Activated CD8-positive, alpha-beta memory T cell treated with anti-CD3 and anti-CD28 coated beads for 1 hour (primary cell): ENCODE measurements at places on chromosomes 7 and 10.

- DNase-seq, result no peak
Measured at GRCh38 chr7:8082762-8083161, 114.2 kb downstream of the GLCCI1 start.

- no peak for DNase-seq
Measured at GRCh38 chr7:105493923-105494315, 28.2 kb downstream of the PUS7 start.

DNA sequence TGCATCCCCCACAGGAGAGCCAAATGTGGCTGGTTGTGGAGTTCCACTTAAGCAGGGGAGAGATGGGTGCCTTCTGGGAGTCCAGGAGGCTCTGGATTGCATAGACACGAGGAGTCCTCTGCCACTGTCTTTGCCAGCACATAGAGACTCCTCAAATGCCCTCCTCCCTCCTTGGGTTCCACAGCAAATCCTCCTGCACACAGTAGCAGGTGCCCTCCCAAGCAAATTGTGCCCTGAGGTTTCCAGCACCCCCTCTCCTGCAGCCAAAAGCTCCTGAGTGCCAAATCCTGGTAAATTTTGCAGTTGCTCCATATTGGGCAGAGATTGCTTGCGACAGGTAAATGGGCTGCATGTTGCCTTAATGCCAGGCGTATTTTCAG, 5.8 kb downstream of the EVX1 start:
- DNase-seq, result no peak

DNA sequence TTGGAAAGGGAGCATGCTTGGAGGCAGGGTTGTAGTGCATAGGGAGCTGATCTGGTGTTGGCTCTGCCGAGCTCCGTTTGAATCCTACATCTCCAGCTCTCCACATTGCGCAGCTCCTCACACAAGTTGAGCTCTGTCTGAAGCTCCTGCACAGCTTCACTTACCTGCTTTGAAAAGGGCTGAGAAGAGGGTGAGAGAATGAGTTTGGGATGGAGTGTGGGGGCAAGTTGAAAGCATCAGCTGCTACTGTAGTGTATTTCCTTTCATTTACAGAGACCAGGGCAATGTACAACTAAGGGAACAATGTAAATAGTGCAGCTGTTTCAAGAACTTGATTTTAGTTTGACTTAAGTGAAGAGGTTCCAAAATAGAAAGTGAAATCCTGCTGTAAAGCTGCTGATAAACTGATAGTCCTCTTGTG, 88.5 kb downstream of the VTI1A start:
- no peak for DNase-seq

DNA sequence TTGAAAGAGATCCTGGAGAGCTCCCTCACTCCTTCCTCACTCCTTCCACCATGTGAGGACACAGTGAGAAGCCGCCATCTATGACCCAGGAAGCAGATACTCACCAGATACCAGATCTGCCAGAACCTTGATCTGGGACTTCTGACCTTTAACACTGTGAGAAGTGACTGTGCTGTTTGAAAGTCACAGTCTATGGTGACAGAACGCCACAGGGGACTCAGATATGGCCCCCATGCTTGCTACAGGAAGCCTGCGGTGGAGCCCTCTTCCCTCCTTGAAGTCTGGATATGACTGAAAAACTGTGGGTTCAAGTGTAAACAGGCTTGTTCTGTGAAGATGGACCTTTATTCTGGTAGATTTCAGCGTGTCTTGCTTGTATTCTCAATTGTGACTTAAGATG, 297.8 kb downstream of the KLF6 start:
- DNase-seq, result no peak

DNA sequence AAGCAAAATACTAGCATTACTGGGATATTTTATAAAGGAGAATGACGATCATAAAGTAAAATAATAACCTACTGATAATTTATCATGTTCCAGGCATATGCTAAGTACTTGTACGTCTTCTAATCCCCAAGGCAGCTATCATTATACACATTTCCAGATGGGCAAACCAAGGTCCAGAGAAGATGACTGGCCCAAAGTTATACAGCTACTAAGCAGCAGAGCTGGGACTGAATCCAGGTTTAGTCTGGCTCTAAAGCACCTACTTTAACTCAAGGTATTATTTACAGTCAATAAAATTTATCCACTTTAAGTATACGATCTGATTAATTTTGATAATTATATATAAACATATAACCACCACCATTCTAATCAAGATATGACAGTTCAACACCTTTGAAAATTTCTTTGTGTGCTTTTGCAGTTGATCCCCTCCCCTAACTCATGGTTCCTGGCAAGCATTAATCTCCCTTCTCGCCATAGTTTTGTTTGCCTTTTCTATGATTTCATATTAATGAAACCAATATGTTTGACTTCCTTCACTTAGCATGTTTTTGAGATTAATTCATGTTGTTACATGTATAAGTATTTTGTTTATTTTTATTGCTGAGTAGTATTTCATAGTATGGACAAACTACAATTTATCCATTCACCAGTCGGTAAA, 126.7 kb downstream of the CPEB3 start:
- no peak for DNase-seq

- DNase-seq, result no peak
Measured at GRCh38 chr10:32298075-32298812, 48.7 kb downstream of the EPC1 start.

DNA sequence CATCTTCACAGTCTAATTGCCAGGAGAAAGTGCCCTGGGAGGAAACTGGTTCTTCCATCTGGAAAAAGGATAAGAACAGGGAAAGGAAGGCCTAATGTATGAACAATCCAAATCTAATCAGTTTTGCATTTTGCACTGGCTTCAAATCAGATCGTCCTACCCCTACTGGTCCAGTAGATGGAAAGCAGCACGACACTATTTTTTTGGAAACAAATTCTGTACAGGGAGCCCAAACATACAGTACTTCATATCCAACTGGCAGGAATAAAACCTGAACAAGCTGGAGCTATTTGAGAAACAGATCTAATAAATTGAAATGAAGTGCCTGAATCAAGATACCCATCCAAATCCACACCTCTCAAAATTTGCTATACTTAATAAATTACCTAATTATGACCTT, 36.5 kb downstream of the ETV1 start:
- no peak for DNase-seq

GRCh38 chr10:63157845-63158624, 24.9 kb downstream of the NRBF2 start:
- no peak for DNase-seq

DNA sequence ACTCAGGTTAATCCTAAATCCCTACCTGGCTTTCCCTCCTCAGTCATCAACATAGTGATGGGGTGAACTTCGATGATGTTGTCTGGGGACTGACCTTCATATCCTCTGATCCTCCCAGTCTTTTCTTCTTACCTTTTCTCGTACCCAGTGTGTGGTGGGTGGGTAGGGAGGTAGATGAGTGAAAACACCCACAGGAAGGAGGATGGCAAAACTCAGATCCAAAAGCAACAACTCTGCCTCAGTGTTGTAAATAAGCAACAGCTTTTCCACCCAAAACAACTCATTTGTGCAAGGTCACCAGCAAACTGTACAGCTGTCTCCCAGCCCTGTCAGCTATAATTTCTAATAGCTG, 38.6 kb downstream of the VOPP1 start:
- DNase-seq, result no peak

DNA sequence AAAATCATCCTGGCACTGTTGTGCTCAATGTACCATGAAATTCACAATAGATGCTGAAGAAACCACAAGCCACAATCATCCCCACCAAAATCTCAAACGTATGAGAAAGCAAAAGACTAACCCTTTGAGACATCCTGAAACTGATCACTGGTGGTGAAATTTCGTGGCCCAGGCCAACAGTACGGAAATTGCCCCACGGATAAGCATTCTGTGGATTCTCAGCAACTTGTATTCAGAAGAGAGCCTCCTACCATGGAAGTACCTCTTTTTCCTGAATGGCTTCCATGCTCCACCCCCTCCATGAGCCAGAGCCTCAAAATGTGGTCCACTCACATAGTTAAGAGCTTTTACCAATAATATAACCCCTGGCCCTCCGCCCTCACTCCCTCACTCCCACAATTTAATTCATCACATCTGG, 163.9 kb upstream of the AUTS2 start:
- no peak for DNase-seq

DNA sequence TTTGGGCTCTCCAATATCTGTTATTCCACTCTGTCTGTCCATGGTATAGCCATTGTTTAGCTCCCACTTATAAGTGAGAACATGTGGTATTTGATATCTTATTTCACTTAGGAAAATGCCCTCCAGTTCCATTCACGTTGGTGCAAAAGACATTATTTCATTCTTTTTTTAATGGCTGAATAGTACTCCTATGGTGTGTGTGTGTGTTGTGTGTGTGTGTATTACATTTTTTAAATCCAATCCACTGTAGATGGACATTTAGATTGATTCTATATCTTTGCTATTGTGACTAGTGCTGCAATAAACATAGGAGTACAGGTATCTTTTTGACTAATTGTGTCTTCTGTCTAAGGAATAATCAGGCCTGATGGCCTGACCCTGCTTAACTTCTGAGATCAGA, 7.4 kb upstream of the CPED1 start:
- DNase-seq, result no peak

GRCh38 chr7:12802070-12802469, 114.6 kb downstream of the ARL4A start:
- no peak for DNase-seq

DNA sequence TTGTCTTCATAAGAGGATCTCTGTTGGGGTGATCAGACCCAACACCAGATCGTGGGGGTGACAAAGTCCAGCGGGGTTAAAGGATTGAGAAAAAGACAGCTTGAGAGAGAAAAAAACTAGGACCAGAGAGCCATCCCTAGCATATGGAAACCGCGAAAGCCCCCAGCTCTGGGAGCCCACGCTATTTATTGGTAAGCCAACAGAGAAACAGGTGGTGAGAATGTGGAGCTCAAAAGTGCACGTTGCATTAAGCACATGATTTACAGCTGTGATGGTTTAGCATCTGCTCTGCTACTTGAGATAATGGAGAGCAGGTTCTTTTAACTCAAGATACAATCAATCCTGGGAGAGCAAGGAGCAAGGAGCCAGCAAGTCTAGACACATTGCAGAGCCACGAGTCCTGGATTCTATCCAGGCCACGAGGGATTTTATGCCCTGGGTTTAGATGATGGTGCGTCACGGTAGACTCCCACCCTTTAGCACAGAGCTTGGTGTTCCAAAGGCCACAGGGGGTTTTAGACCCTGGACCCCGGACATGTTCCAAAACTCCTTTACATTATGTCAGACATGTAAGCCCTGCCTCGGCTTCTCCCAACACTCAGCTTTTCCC, 755.2 kb upstream of the SORCS1 start:
- no peak for DNase-seq

DNA sequence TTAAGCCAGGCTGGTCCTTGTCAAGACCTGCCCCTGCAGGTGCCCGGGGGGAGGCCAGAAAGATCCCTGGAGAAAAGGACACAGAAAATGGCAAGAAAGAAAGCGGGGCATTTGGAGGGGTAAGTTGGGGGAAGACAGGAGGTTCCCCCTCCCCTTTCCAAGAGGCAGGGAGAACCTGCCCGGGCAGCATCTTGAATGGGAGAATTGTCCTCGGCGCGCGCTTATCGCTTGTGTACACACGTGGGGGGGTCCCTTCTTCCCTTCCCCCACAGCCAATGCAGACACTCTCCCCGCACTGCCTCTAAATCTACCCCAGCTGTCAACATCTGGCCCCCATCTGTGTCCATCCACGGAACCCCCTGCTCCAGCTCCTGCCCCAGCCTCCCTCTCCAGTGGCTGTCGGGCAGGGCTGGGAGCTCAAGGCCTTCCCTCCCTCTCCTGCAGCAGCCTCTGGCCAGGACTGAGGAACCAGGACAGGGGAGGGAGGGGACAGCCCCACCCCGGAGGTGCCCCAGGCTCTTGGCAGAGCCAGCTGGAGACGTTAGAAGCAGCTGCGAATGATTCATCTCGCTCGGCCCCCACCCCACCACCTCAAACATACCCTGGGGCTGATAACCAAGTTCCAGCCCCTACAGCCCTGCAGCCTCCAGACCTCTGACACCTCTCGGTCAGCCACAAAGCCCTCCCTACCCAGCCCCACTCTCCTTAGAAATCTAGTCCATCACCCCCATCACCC, 25.3 kb downstream of the EPHB4 start:
- DNase-seq, result no peak

GRCh38 chr7:29561271-29561670, 2.4 kb upstream of the PRR15 start:
- DNase-seq, result no peak

- no peak for DNase-seq
Measured at GRCh38 chr10:1002425-1003006, 14.3 kb downstream of the GTPBP4 start.
